GM23338 (cell line): ENCODE measurements at places on chromosomes 4 and X. TPM values are rescaled to one million over a fixed set of nuclear protein-coding genes. Genes with fewer than 3 reads are reported as not detected.

The MAGEA11 gene
- total RNA-seq = not detected in 2 replicates

The NAA10 gene
- 112 and 136 TPM in 2 replicates for total RNA-seq

The ADGRG2 gene
- total RNA-seq = 10.8 and 12.2 TPM in 2 replicates

The CCDC158 gene
- total RNA-seq = 0.21 TPM in 1 of 2 replicates, not detected in the other

The NEUROG2 gene
- total RNA-seq = not detected in 2 replicates

The RADX gene
- total RNA-seq = 2.8 and 6.7 TPM in 2 replicates

The SOWAHB gene
- 1.1 and 2.8 TPM in 2 replicates for total RNA-seq

The GAGE12H gene
- not detected in 2 replicates for total RNA-seq

The ABLIM2 gene
- 1.0 and 4.3 TPM in 2 replicates for total RNA-seq

The GAGE12F gene
- total RNA-seq = not detected in 2 replicates

The ZNF518B gene
- total RNA-seq = 9.5 and 10.8 TPM in 2 replicates

The RASL11B gene
- total RNA-seq = 97.0 and 100.0 TPM in 2 replicates

The AIFM1 gene
- 29.6 and 42.2 TPM in 2 replicates for total RNA-seq

The KDR gene
- total RNA-seq = 102 and 109 TPM in 2 replicates

The FAM47E gene
- 0.66 and 2.9 TPM in 2 replicates for total RNA-seq

The CUL4B gene
- total RNA-seq = 42.9 and 44.5 TPM in 2 replicates

The KCND1 gene
- 5.3 and 5.6 TPM in 2 replicates for total RNA-seq

The NEIL3 gene
- 14.8 and 15.4 TPM in 2 replicates for total RNA-seq

The SPIN2B gene
- total RNA-seq = 7.9 and 10.6 TPM in 2 replicates

The FGF13 gene
- total RNA-seq = 17.7 and 18.8 TPM in 2 replicates

The TLR2 gene
- total RNA-seq = 1.2 and 2.1 TPM in 2 replicates

The SMIM20 gene
- total RNA-seq = 56.6 and 71.6 TPM in 2 replicates

The NMU gene
- total RNA-seq = 40.2 and 47.5 TPM in 2 replicates

The GDPD2 gene
- total RNA-seq = 10.3 and 11.3 TPM in 2 replicates

The LCORL gene
- 24.2 and 28.7 TPM in 2 replicates for total RNA-seq

The BEND4 gene
- 60.2 and 60.4 TPM in 2 replicates for total RNA-seq

The TMEM35A gene
- total RNA-seq = 4.4 and 5.8 TPM in 2 replicates

The GPRASP1 gene
- 1.9 and 2.6 TPM in 2 replicates for total RNA-seq

The STS gene
- 1.4 and 1.7 TPM in 2 replicates for total RNA-seq

The SSX4 gene
- 0.19 TPM in 1 of 2 replicates, not detected in the other for total RNA-seq

The TIGD4 gene
- total RNA-seq = 1.7 and 2.8 TPM in 2 replicates

The STARD8 gene
- 3.5 and 5.6 TPM in 2 replicates for total RNA-seq

The FGF2 gene
- total RNA-seq = 84.4 and 96.0 TPM in 2 replicates

The SLIT2 gene
- 5.6 and 5.7 TPM in 2 replicates for total RNA-seq

The NRK gene
- total RNA-seq = 15.0 and 16.2 TPM in 2 replicates

The PDLIM3 gene
- 18.0 and 19.5 TPM in 2 replicates for total RNA-seq

The SCRG1 gene
- total RNA-seq = not detected in 2 replicates

The QRFPR gene
- total RNA-seq = 0.35 and 1.3 TPM in 2 replicates

The MAGEA2 gene
- 0.50 and 5.5 TPM in 2 replicates for total RNA-seq

The RAP2C gene
- 22.7 and 25.0 TPM in 2 replicates for total RNA-seq

The SEC24B gene
- 30.1 and 32.8 TPM in 2 replicates for total RNA-seq

The F11 gene
- total RNA-seq = 1.5 and 2.1 TPM in 2 replicates

The SCML1 gene
- total RNA-seq = 4.0 and 5.4 TPM in 2 replicates

The BEX1 gene
- total RNA-seq = 52.9 and 74.7 TPM in 2 replicates
